K562 (cell line): ENCODE measurements at places on chromosomes 4 and X. TPM values are rescaled to one million over a fixed set of nuclear protein-coding genes. Genes with fewer than 3 reads are reported as not detected.

CACNA1F gene
- 0.04 TPM in 2 replicates for total RNA-seq

DNA sequence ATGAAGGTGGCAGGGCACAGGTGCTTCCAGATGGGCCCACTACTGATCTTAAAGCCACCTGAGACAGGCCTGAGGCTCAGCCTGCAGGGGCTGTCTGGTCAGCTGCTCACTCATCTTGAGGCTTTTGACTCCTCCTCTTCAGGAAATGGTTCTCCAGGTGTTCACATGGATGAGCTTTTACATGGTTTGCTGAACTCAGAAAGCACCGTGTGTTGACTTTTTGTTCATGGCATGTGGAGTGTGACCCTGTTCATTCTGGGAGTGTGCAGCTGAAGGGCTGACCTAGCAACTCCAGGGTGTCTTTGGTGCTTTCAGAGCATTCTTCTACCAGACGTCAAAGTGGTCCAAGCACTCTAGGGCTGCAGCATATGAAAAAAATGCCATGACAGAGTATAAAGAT is 111.1 kb downstream of the CCNG2 start:
- DNase-seq, result no peak

GRCh38 chrX:139126493-139126892 is 404.0 kb upstream of the F9 start:
- DNase-seq, result peak; percentile 60

- no peak for DNase-seq
Measured at GRCh38 chr4:19689511-19689910, 562.2 kb upstream of the SLIT2 start.

GRCh38 chrX:720825-721224 is 90.2 kb downstream of the SHOX start:
- no peak for DNase-seq

- no peak for DNase-seq
Measured at GRCh38 chr4:78666830-78667258, 109.3 kb upstream of the BMP2K start.

DNA sequence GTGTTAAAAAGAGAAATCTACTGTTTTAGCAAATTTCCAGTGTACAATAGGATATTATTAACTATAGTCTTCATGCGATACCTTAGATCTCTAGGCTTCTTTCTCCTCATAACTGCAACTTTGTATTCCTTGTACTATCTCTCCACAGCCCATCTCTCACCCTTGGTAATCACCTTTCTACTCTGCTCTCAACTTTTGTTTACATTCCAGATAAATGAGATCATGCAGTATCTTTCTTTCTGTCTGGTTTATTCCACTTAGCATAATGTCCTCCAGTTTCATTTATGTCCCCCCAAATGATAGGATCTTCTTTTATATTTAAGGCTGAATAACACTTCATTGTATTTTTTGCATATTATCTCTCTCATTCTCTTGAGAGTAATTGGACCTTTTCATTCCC is 165.5 kb downstream of the HS3ST1 start:
- DNase-seq, result no peak
